ENCODE measurements at places on chromosomes 3 and 15.

DNA sequence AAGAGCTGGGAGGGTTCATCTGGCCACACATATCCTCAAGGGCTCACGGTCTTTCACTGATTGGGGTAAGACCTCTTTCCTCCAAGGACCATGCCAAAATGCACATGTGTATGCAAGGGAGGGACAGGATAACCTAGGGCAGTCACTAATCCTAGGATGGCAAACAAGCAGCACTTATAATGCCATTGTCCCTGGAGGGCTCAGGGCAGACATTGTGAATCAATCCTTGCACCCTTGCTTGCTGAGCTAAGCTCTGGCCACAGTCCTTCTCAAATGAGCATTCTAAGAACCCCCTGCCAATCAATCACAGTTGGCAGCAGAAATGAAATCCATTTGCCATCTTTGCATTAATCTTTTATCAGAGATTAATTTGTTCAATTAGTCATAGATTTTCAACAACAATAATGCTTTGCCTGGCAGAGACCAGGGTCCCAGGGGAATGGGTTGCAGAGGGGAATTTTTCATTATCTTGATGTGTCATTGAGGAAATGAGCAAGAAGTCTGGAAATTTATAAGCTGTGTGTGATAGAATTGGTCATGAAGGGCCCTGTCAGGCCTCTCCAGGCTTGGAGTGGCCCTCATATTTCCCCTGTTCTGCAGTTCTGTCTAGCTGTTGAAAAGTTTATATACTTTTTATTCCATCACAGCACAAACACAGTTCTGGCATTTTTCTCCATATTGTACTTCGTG is 57.2 kb upstream of the KY start:
- no peak for DNase-seq

GRCh38 chr3:158095814-158096704 is 10.2 kb downstream of the SHOX2 start:
- DNase-seq: no peak

DNA sequence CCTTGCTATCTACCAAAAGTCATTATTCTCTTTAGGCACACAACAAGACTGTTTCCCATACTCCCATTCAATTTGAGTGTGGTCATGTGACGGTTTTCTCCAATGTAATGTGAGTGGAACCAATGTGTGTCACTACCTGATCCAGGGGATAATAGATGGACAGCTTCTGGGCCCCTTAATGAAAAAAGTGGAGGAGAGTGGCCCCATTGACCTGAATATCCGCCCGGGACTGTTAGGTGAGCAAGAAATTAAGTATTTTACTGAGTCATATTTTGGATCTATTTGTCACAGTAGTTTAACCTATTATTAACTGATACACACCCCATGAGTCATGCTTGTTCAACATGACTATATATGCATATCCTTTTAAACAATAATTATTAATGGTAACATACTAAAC is 15.1 kb upstream of the ARID3B start:
- no peak for DNase-seq

DNA sequence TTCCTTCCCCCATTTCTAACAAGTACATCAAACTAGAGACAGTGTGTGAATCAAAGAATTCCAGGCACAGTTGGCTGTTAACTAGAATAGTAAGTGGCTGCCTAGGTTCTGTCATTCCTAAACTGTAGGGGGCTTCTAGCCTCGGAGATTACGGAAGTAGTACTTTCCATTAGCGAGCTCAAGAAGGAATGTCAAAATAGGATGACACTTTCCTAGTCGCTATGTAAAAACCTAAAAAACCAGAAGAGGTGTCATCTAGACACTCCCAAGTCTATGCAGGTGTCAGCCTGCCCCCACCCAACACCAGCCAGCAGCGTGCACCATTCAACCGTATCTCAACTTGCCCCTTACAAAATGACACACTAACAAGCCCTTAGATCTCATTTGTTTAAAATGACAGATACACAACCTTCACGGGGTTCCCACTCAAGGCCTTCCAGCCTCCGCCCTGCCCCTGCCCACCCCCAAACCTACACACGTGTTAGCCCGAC is 874 bp downstream of the INO80 start:
- DNase-seq: no peak

GRCh38 chr3:39755100-39755499 is 54.3 kb upstream of the MYRIP start:
- DNase-seq: no peak

DNA sequence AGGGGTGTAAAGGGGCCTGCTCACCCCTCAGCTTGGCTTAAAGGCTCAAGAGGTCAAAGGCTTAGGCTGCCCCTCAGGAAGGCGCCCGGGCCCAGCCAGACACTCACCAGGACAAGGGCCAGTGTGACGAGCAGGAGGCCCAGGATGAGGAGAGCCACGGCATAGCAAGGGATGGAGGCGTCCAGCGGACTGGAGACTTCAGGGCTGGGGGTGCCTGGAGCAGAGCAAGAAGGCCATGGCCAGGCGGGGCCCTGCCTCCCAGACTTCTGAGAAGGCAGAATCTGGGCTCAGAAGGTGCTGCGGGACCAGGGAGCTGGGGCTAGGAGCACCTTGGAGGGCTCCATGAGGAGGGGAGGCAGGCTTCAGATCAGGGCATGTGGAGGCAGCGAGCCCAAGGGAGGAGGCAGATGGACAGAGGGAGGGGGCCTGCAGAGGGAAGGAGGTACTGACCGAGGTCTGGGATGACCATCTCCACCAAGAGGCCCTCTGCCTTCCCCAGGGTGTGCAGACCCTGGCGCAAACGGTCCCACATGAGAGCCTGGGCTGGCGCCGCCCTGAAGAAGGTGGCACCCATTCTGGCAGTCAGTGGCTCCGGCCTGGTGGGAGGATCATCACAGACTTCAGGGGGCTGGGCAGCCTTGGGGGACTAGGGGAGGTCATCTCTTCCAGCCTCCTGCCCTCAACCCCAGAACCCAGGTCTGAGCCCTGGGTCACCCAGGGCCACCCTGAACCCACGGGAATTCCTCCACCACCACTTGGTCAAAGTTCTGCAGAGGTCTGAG is 24.5 kb downstream of the C15orf39 start:
- DNase-seq: no peak

GRCh38 chr3:196666001-196666867 is 26.7 kb downstream of the NRROS start:
- DNase-seq: no peak

DNA sequence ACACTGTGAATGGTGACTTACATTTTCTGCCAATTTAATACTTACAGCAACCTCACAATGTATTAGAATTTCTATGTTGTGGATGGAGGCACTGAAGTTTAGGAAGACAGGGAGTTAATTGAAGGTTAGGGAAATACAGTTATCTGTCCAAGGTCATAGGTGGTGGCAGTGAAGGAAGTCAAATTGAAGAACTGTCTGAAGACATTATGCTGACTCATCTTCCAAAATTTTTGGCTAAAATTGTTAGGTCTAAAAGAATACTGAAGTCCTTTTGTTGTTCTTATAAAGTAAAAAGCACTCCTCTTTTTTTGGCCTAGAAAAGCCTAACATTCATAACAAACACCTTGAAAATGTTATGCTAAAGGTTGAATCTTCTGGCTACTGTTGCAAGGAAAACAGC is 27.7 kb downstream of the EMC4 start:
- DNase-seq: no peak
